ENCODE measurements at places on chromosomes 3 and 15.

DNA sequence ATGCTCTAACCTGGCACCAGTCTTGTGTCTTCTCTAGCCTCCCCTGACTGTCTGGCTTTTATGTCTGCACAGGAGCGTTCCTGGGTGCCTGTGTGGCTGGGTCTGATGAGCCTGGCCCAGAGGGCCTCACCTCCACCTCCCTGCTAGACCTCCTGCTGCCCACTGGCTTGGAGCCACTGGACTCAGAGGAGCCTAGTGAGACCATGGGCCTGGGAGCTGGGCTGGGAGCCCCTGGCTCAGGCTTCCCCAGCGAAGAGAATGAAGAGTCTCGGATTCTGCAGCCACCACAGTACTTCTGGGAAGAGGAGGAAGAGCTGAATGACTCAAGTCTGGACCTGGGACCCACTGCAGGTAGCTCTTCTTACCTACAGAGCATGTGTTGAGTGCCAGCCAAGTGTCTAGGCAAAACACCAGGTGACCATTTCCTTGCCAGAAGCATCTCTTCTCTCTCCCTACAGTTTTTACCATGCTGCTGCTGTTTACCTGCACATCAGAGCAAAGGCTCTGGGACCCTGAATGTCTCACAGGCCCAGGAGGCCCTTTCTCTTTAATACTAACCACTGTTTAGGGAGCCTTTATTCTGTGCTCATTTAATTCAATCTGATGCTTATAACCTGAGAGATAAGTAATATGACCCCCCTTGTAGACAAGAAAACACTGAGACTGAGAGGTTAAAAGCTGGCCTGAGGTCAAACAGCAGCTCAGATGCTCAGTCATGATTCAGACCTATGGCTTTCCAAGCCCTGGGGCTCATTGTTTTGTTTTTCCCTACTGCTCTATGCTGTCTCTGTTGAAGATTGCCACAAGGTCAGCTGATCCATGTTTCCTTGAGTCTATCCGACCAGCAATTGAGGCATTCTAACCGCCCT lies 10.4 kb downstream of the PODXL2 start:
- no peak for DNase-seq

DNA sequence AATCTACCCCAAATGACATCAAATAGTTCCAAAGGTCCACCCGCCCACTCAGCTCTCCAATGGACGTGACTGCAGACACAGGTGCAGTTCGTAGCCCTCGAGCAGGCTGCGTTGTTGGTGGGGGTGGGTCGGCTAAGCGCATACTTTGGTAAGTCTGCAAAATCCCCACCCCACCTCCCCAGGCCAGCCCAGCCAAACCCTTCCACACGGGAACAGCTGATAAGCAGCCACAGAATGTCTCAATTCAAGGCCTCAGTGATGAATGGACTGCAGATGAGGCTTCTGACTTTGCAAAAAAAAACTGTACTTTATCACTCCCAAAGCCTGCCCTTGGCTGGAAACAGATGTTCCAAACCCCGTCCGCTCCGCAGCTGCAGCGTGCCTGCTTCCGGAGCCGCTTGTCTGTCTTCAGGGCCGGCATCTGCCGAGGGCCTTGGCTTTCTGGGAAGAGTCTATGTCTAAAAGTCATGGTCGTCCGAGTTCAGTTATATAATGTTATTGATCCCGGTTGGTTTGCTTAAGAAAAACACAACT lies 38.2 kb downstream of the PCSK6 start:
- DNase-seq = no peak

DNA sequence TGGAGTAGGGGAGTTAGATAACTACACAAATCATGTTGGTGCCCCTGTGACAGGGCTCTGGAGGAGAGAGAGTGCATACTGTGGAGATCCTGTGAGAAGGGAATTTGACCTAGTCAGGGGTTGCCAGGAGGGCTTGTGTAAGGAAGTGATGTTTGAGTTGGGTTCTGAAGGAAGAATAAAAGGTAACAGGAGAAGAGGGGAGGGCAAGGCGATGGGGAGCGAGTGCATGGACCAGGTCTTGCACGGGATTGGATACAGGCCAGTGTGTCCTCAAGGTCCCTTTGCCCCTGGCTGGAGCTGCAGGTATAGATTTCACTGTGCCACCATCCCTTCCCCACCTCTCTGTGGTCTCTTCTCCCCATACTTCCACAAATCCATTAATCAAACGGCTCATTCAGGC lies 83.9 kb downstream of the RGMA start:
- no peak for DNase-seq

GRCh38 chr15:48572823-48573222 lies 72.7 kb downstream of the FBN1 start:
- no peak for DNase-seq

DNA sequence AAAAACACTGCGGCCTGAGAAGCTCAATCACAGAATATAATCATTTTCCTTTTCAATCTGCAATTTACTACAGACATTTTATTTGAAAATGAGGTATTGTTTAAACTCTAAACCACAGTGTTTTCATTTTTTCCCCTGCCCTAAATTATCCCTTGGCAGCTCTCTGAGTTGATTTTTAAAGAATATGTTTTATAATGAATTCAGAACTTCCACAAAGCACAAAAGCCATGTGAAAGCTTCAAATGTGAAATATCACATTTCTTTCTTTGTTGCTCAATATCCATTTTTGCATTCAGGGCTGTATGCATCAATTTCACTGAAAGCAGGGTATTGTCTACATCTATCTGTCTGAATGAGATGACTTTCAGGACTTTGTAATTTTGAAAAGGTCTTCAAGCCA lies 813.6 kb upstream of the ALCAM start:
- no peak for DNase-seq
